Activated T-cell treated with anti-CD3 and anti-CD28 coated beads, Interleukin-2, amount 50 U/mL, for 72 hours (primary cell): ENCODE measurements at places on chromosomes 6 and 20. TPM values are rescaled to one million over a fixed set of nuclear protein-coding genes. Genes with fewer than 3 reads are reported as not detected.

Gene CLPSL1
- total RNA-seq, result not detected

Gene HS3ST5
- total RNA-seq, result not detected

GRCh38 chr6:14091339-14091978 is 26.1 kb upstream of the CD83 start:
- DNase-seq, result no peak

- DNase-seq, result no peak
Observed at GRCh38 chr20:37816003-37816402, 86.9 kb upstream of the VSTM2L start.
